ENCODE measurements at places on chromosomes 7 and 10. TPM values are rescaled to one million over a fixed set of nuclear protein-coding genes. Genes with fewer than 3 reads are reported as not detected.

- no peaks in the 10 kb centered on the region for H3K27me3 ChIP-seq
- H3K4me3 ChIP-seq, result no peak overlapping the region
- no peak overlapping the region for H3K27ac ChIP-seq
- H3K36me3 ChIP-seq, result no peaks in the 10 kb centered on the region
- peaks cover 7% of the 10 kb centered on the region for H3K4me1 ChIP-seq
Measured at GRCh38 chr10:89653410-89653869, 8.4 kb upstream of the PANK1 start.

DNA sequence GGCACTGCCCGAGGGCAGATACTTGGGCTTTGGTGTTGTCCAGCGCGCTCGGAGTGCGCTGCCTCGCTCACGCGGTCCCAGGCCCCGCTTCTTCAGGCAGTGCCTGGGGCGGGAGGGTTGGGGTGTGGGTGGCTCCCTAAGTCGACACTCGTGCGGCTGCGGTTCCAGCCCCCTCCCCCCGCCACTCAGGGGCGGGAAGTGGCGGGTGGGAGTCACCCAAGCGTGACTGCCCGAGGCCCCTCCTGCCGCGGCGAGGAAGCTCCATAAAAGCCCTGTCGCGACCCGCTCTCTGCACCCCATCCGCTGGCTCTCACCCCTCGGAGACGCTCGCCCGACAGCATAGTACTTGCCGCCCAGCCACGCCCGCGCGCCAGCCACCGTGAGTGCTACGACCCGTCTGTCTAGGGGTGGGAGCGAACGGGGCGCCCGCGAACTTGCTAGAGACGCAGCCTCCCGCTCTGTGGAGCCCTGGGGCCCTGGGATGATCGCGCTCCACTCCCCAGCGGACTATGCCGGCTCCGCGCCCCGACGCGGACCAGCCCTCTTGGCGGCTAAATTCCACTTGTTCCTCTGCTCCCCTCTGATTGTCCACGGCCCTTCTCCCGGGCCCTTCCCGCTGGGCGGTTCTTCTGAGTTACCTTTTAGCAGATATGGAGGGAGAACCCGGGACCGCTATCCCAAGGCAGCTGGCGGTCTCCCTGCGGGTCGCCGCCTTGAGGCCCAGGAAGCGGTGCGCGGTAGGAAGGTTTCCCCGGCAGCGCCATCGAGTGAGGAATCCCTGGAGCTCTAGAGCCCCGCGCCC, at the start of gene NPY:
Gene NPY (plus strand): TSS at position 294 of the 802 bp plus-strand sequence. CDS start 1,051 bp downstream, outside the sequence.
- H3K4me3 ChIP-seq, result peak within 1 kb of the TSS; percentile 44
- H3K36me3 ChIP-seq, result no peaks in the 10 kb centered on the region
- peaks cover 12% of the 10 kb centered on the region for H3K27me3 ChIP-seq
- peaks cover 5% of the 10 kb centered on the region for H3K4me1 ChIP-seq
- H3K27ac ChIP-seq, result no peak within 1 kb of the TSS
- DNase-seq, result peak; percentile 48

Gene TMEM213
- total RNA-seq, result not detected

- H3K4me3 ChIP-seq, result no peak overlapping the region
- no peak for DNase-seq
- no peak overlapping the region for H3K27ac ChIP-seq
- no peaks in the 10 kb centered on the region for H3K27me3 ChIP-seq
- H3K36me3 ChIP-seq, result no peaks in the 10 kb centered on the region
Measured at GRCh38 chr10:34237898-34238455, 577.1 kb downstream of the PARD3 start.

GRCh38 chr10:104452977-104453376, 99.3 kb downstream of the CFAP58 start:
- DNase-seq, result no peak
- no peaks in the 10 kb centered on the region for H3K4me1 ChIP-seq
- no peak overlapping the region for H3K27ac ChIP-seq
- no peak overlapping the region for H3K4me3 ChIP-seq

GRCh38 chr7:45026013-45026412, 26.0 kb downstream of the CCM2 start:
- H3K36me3 ChIP-seq, result peaks cover 21% of the 10 kb centered on the region
- H3K4me3 ChIP-seq, result no peak overlapping the region
- no peaks in the 10 kb centered on the region for H3K4me1 ChIP-seq
- no peak overlapping the region for H3K27ac ChIP-seq

Gene PKD2L1
- total RNA-seq, result not detected

DNA sequence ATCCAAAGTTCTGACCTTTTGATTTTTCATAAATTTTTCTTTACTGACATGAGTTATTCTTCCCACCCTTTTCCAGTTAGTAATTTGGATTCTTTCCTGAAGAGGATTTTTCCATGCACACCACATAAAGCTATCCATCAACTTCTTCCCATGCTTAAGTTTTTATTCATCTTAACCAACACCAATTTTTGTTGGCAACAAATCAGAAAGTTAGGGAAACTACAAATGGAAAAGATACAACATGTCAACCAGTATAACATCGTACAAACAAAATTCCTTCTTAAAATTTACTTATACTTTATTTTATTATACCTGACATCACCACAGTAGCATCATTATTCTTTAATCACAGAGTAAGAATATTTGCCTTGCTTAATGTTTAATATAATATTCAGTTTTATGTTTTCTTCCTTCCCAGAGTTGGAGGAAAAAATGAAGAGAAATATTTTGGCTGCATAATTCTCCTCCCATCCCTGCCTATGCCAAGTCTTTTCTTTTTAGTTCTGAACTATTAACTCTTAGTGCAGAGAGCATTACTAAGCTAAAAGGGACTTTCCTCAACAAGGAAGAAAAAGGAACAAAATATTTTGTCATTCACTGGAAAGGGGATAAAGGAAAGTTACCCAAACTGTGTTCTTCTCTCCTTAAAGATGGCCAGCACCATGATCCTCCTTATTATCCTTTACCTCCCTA, 67.5 kb upstream of the MEOX2 start:
- no peak for DNase-seq
- no peak overlapping the region for H3K27ac ChIP-seq
- no peak overlapping the region for H3K4me3 ChIP-seq
- no peaks in the 10 kb centered on the region for H3K27me3 ChIP-seq
- no peaks in the 10 kb centered on the region for H3K4me1 ChIP-seq

DNA sequence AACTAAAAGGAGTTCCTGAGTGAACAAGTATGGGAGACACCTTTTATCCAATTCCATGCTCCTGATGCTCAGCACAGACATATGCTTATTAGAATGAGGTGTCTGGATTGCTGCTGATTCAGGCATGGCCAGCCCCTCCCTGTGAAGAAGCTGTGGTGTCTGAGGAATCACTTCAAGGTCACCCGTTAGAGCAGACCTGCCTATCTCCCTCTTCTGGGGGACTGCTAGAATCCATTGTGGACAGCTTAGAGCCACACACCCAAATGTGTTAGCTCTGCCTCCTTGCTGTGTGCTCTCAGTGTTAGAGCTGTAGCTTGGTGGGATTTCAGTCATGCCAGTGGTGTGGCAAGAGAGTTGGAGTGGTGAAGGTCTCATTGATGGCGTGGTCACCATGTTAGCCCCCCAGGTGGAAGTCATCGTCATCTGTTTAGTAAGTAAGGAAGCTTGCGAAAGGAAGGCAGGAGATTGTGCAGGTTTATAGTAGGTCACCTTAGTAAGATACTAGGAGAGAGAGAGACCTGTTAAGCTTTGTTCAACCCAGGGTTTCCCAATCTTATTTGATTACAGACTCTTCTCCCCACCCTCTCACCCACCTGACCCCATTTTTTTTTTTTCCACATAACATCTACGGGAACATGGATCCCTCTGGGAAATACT, 12.8 kb downstream of the PRXL2A start:
- DNase-seq, result no peak
- H3K27ac ChIP-seq, result no peak overlapping the region
- no peak overlapping the region for H3K4me3 ChIP-seq

DNA sequence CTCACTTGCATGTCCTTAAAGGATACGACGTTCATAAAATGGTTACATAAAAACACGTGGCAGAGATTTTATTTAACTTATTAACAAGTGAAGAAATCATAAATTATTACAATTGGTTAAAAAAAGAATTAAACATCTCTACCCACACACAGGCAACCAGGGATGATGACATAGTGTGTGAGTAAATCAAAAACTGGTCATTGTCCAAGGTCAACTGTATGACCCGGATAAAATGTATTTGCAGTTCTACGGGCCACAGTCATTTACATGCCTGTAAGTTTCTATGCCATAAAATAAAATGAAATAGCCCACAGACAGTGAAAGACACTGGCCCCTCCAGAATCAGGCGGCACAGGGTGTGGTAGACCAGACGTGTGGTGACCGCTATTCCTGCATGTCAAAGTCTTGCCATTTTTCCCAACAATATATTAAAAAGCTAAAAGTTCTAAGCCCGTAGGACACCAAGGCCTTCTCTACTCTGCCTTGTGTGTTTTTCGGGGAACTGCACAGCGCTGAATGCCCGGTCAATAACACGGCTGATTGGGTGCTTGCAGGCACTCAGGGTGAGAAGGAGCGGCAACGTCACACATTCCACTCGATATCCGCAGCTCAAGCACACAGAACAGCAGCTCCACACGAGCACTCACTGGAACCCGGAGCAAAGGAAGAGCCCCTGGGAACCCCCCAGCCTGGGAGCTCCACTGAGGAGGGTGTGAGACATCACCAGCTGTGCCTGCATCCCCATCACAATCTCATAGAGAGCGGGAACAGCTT, 143.3 kb upstream of the PPP2R2D start:
- H3K4me1 ChIP-seq, result no peaks in the 10 kb centered on the region
- H3K36me3 ChIP-seq, result no peaks in the 10 kb centered on the region
- peak; percentile 18 for DNase-seq
- no peak overlapping the region for H3K4me3 ChIP-seq
- peaks cover 4% of the 10 kb centered on the region for H3K27me3 ChIP-seq
- H3K27ac ChIP-seq, result no peak overlapping the region

Gene CPN1
- total RNA-seq, result not detected

DNA sequence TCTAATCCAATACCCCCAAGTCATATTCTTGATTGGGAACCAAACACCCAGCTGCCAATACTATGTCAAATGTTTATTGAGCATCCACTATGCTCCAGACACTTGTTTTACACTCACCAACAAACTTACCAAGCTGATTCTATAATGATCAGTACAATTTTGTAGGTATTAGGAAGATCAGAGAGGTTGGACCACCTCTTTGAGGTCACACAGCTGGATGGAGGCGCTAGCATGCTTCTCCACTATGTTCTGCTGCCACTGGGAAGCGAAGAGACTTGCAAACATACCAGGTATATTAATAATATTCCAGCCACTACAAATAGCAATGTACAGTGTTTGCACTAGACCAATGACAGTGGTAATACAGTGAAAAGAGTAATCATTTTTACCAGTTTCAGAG, 25.6 kb upstream of the SEPHS1 start:
- H3K4me1 ChIP-seq, result no peaks in the 10 kb centered on the region
- H3K27ac ChIP-seq, result no peak overlapping the region
- H3K4me3 ChIP-seq, result no peak overlapping the region

Gene STEAP1
- 0.59 TPM for total RNA-seq

Gene SPRN
- not detected for total RNA-seq

Gene ZNF239
- 3.5 TPM for total RNA-seq

DNA sequence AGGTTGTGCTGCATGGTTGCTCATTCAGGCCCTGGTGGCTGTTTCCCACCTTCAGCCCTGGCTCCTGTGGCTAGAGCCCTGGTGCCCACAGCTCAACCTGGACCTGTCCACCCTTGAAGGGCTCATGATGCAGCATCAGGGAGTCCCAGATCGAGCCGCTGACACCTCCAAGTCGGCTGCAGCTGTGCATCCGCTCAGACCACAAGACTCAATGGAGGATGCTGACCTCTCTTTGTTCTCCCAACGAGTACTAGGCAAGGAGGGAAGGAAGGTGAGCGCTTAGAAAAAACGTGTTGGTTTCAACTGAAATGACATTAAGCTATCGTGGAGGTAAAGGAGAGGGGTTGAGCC, 9.5 kb upstream of the C10orf95 start:
- peaks cover 16% of the 10 kb centered on the region for H3K4me1 ChIP-seq
- no peaks in the 10 kb centered on the region for H3K36me3 ChIP-seq
- DNase-seq, result no peak
- peak overlapping the region; percentile 1 for H3K27ac ChIP-seq

GRCh38 chr7:79078273-79078672, 375.2 kb downstream of the MAGI2 start:
- H3K27ac ChIP-seq, result no peak overlapping the region
- DNase-seq, result no peak
- no peaks in the 10 kb centered on the region for H3K36me3 ChIP-seq
- H3K4me3 ChIP-seq, result no peak overlapping the region
- no peaks in the 10 kb centered on the region for H3K27me3 ChIP-seq

All from psoas muscle (tissue), 8 donors.